ENCODE measurements at places on chromosomes 5 and 9.

- DNase-seq: no peak
Observed at GRCh38 chr9:86141843-86142242, 42.5 kb upstream of the GOLM1 start.

GRCh38 chr5:131386779-131387178 is 122.9 kb downstream of the CDC42SE2 start:
- no peak for DNase-seq

DNA sequence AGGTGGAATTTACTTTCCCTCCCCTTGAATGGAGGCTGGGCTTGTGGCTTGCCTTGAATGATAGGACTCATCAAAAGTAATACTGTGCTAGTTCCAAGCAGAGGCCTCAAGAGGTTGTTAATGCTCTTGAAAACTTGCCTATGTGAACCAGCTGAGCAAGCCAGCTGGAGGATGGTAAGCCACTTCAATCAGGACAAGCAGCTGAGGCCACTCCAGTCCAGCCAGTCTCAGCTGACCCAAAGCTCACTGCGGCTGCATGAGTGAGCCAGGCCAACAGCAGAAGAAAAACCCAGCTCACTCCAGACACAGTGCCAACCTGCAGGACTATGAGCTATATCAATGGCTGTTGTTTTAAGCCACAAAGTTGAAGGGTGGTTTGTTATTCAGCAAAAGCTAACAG is 182.8 kb downstream of the MCTP1 start:
- DNase-seq: no peak

DNA sequence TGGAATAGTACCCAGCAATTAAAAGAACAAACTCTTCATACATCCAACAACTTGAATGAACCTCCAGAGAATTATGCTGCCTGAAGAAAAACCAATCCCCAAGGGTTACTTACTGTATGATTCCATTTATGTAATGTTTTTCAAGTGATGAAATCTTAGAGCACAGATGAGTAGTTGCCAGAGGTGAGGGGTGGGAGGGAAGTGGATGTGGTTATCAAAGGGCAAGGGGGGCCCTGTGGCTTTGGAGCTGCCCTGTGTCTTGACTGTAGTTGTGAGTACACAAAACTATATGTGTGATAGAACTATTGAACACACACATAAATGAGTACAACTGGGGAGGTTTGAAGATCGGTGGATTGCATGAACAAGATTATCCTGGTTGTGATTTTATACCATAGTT is 115.8 kb upstream of the SLC25A48 start:
- DNase-seq: no peak

GRCh38 chr9:22855980-22856379 is 409.4 kb downstream of the DMRTA1 start:
- no peak for DNase-seq

DNA sequence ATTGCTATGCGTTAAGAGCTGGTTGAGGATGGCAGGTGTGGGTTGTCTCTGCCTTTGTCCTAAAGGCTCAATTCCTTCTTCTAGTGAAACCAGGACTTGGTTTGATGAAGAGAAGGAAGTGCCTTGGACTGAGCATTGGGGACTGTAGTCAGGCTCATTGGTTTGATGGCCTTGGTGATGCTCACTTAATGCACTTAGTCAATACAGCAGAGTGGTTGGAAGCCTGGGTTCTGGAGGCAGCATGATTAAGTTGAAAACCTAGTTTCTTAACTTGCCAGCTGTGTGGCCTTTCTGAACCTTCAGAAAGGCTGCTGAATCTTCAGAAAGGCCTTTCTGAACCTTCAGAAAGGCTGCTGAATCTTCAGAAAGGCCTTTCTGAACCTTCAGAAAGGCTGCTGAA is 52.4 kb downstream of the PTTG1 start:
- DNase-seq: no peak

- DNase-seq: no peak
Observed at GRCh38 chr9:13832446-13832845, 481.5 kb downstream of the NFIB start.

DNA sequence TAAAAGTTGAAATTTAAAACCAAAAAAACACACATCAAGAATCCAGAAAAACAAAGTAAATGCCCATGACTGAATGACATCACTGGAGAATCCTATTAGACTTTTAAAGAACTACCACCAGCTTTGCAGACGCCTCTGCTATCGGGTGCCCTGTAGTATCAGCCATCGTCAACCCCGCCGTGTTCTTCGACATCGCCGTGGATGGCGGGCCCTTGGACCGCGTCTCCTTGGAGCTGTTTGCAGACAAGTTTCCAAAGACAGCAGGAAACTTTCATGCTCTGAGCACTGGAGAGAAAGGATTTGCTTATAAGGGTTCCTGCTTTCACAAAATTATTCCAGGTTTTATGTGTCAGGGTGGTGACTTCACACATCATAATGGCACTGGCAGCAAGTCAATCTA is 201.9 kb downstream of the DMAC1 start:
- no peak for DNase-seq

DNA sequence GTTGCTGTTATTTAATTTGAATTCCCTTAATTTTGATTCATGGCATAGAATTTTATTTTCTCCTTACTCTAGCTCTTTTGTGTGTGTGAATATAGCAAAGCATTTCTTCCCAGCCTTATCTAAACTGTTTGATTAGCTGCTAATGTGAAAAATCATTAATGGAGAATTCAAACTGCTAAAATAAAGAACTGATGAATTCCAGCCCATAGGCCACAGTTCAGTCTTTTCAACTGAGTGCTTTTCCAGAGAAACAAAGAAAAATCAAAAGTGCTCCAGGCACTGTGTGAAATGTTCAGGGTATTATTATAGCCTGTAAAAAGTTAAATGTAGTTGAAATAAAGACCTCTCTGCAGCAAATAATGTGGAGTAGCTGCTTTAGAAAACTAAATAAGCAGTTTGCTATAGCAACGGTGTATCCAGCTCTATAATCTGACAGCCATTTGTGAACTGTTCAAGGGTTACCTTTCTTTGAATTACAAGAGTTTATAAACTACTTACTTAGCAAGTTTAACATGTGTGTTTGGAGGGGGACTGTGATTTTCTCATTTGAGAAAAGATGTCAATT is 123.8 kb downstream of the GIN1 start:
- no peak for DNase-seq

DNA sequence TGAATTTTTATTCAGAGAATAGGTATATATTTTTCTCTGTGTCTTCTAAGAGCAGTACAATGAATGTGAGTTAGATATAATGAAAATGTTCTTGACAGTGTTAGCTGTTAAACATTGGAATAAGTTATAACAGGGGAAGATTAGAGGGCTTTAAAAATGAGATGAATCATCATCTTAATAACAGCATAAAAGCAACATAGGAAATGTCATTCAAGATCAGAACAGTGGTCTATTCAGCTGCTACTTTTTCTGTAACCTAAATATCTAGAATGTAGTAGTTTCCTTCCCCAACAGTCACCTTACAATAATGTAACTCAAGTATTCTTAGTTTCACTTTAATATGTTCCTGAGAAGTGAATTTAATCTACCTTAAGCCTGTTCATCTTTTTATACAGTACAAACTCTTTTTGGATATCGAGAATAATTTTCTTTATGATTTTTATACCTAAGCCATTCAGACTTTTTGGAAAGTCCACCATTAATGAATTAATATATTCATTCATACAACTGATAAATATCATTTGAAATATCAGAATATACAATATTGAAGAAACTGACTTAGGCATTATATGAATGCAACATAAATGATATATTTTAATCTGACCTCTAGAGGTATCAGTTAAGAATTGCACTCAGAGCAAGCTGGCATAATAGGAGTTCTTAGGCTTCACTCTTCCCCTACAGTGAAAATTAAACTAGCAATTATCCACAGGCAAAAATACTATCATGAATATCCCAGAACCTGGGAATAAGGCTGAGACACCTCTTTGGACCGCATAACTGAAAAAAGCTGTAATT is 66.1 kb upstream of the EDIL3 start:
- no peak for DNase-seq

DNA sequence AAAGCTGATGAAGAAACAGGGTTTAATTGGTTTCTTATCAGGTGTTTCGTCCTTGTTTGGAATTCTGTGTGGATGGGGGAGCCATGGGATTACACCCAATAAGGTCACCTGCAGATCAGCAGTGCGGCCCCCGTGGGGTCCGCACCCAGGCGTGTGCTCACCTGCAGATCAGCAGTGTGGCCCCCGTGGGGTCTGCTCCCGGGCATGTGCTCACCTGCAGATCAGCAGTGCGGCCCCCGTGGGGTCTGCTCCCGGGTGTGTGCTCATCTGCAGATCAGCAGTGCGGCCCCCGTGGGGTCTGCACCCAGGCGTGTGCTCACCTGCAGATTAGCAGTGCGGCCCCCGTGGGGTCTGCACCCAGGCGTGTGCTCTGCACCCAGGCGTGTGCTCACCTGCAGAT is 41.7 kb upstream of the CEP72 start:
- DNase-seq: no peak
